ENCODE measurements at places on chromosomes 5 and 9.

GRCh38 chr5:23332650-23333251, 174.7 kb upstream of the PRDM9 start:
- peak; percentile 2 for DNase-seq

- peak; percentile 43 for DNase-seq
Measured at GRCh38 chr9:12185856-12186255, 507.3 kb upstream of the TYRP1 start.

GRCh38 chr5:150519978-150520377, 12.0 kb downstream of the NDST1 start:
- DNase-seq = no peak

GRCh38 chr9:102499468-102499867, 495.7 kb upstream of the CYLC2 start:
- DNase-seq = no peak

DNA sequence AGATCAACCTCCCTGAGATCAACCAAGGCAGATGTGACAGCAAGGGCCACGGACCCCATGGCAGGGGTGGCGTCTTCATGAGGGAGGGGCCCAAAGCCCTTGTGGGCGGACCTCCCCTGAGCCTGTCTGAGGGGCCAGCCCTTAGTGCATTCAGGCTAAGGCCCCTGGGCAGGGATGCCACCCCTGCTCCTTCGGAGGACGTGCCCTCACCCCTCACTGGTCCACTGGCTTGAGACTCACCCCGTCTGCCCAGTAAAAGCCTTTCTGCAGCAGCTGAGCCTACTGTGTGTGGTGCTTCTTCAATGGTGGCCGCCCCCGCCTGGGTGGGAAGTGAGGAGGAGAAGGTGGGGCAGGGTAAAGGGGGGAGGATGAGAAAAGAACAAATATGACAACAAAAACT, 8.3 kb downstream of the GPX3 start:
- DNase-seq = no peak

GRCh38 chr9:18240213-18240612, 233.7 kb upstream of the ADAMTSL1 start:
- DNase-seq = no peak

DNA sequence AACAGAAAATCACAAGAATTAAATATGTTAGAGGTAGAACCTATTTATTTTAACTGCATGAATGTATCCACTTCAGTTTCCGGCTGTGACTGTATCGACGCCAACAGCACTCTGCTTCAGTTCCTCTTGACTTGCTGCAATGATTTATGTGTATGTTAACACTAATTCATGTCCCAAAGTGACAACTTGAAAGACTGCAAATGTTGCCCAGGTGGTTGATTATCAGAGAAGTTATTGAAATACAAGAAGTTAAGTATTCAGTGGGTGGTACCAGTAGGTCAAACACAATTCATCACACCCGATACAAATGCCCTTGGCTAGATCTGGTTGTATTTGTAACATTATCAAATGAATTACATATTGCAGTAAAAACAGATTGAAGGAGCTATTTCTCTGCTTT, 622.7 kb upstream of the CDH18 start:
- DNase-seq = no peak

GRCh38 chr5:176722757-176723156, 75.5 kb downstream of the TSPAN17 start:
- DNase-seq = no peak

DNA sequence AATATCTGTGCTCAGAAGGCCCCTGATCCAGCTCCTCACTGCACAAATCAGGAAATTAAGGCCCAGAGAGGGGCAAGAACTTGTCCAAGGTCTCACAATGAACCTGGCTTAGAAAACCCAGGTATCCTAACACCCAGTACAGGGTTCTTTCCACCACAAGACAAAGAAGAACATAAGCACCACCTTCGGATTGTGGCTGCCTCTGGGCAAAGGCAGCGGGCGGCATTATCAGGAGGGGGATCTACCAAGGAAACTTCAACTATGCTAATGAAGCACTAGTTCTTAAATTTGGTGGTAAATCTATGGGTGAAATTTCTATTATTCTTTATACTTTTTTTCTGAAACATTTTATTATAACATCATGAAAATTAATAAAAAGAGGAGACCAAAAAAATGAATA, 17.9 kb downstream of the ANXA6 start:
- no peak for DNase-seq

DNA sequence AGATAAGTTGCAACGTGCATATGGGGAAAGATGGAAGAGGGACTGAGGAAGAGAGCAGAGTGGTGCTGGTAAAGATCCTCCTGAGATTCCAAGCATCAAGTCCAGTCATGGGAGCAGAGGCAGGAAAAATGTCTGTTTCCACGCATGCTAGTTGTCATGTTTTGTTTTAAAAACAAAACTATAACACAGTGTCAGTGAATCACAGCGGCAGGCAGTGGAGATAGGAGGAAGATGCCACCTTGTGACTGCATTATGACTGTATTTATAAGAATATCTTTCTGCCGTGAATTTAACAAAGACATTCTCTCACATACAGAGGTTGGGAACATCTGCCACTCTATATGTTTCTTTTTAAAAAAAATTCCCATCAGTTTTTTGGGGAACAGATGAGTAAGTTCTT, 3.7 kb upstream of the SVEP1 start:
- peak; percentile 59 for DNase-seq

DNA sequence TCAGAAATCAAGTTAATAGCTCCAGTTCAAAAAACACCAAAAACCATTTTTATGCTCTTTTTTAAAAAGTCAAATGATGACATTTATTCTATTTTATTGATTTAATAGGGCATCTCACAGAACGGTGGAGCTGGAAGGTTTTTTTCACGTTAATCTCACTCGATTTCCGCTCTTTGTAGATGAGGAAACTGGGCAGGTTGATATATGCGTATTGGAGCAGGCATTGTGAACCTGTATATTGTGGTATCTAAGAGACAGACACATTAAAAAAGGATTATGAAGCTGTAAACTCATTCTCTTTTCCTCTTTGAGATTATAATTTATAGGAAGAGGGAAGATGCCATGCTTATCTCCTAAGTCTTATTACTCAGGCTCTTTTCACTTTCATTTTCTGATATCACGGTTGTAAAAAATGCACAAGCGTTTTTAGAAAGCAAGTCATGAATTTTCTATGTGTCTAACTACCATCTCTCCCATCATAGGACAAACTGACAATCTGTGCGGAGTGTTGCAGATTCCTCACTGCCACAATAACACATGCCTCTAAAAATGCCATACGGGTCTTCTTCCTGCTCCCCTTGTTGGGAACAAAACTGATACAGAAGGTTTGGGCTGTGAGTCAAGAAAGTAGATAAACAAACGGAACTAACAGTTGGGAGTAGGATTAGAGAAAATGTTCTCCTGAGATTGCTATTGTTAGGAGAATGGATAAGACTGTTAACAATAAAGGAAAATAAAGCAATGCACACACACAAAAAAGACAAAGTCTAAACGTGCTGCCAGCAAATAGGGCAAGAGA, 1997.7 kb downstream of the MAT2B start:
- no peak for DNase-seq

DNA sequence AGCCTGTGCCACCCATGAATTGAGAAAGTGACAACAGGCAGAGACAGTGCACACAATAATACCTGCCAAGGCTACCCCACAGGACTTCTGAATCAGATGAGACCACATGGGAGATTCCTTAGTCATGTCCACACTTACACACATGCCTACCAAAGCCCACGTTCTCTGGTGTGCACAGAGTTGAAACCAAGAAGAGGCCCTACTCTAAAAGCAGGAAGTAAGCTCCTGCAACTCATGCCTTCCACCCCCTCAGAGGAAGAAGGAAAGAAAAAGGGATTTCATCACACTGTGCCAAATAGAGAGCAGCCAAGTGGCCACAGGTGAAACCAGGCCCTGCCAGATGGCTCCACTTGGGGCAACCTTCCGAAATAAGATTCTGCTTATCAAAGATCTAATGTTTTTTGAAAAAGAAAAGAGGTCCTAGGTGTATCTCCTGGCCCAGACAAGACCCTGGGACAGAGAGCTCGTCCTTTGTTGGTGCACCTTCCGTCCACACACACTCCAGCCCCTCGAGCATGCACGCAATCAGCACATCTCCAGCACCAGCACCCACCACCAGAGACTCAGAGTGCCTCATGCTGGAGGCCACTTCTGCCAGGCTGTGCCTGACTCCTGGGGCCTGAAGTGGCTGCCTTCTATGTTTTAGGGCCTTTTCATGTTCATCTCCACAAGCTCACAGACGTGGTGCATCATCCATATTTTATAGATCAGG, 114.6 kb upstream of the SPOCK1 start:
- peak; percentile 39 for DNase-seq

- DNase-seq = peak; percentile 14
Measured at GRCh38 chr9:132411091-132411508, 1.1 kb downstream of the CFAP77 start.

- no peak for DNase-seq
Measured at GRCh38 chr5:32323741-32324140, 11.0 kb upstream of the MTMR12 start.

GRCh38 chr5:106634375-106634774, 1036.4 kb downstream of the EFNA5 start:
- peak; percentile 32 for DNase-seq

DNA sequence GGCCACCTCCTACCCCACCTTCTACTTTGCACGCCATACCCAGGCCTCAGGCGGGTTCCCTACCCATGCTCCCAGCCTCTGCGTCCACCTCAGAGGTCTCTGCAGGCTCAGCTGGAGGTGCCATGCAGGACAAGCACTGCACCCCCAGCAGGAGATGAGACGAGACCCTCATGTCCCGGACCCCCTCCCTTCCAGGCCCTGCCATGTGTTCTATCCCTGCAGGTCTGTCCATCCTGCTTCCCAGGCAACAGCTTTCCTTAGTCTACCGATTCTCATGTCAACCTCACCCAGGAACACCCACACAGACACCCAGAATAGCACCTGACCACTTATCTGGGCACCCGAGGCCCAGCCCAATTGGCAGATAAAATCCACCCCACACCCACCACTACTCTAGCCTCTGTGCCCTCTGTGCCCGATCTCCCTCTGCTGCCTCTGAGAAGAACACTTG, 52.1 kb downstream of the SEMA4D start:
- DNase-seq = no peak

DNA sequence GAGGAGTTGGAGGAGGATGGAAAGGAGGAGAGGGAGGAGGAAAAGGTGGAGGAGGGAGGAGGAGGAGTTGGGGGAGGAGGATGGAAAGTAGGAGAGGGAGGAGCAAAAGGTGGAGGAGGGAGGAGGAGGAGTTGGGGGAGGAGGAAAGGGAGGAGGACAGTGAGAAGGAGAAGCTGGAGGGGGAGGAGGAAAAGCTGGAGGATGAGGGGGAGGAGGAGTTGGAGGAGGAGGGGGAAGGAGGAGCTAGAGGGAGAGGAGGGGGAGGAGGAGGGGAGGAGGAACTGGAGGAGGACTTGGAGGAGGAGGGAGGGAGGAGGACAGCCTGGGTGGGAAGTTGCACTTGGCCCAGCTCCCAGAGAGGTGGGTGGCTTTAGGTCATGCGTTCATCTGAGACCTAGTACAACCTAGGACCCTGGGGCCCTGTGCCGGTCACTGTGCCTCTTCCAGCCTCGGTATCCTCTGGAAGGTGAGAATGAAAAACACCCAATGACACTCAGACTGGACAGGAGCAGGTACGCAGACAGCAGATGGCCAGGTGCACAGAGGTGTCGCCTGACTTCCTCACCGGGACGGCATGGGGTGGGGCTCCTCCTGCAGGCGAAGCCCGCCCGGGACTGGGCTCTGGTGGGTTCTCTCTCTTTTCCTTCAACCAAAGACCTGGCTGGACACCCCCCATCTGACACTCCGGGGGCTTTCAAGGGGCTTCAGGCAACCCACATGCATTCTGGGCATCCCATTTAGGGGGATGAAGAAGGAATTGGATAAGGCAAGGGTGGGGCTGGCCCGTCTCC, 12.2 kb upstream of the SLC2A6 start:
- DNase-seq = no peak

DNA sequence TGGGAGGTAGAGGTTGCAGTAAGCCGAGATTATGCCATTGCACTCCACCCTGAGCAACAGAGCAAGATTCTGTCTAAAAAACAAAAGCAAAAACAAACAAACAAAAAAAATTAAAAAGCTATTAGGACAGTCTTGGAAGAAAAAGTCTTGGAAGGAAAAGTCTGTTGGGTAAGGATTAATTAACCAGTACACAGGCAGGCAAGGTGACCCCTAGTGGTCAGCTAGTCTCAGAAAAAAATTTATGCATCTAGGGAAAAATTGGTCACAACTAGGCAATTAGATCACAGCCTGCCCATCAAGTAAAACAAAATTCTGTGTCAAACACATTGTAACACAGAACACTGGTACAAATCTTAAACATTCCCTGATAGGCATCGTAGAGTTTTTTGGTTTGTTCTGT, 6.7 kb upstream of the ANKRD18B start:
- peak; percentile 48 for DNase-seq

Measured in fibroblast of skin of right quadriceps (primary cell).